Right atrium auricular region (tissue), 2 donors: ENCODE measurements at places on chromosomes 1 and 21.

- no peak for DNase-seq
Measured at GRCh38 chr21:45253180-45253579, 34.5 kb downstream of the POFUT2 start.

DNA sequence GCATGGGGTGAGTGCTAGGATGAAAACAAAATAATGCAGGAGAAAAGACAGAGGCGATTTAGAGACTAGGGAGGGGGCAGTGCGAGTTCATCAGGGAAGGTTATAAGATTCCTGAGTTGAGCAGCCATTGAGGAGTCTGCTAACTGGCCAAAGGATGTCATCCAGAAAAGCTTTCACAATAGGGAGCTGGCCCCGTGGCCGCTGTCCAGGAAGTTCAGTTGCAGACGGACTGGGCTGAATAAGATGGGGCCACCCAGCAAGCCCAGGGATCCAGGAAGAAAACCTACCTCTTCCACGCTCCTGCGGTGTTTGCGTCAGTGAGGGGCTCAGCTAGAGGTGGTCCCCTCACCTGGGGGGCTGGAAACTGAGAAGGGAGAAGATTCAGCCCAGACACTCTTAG lies 4.0 kb upstream of the PKP1 start:
- DNase-seq: no peak

GRCh38 chr1:176068256-176068655 lies 138.8 kb downstream of the COP1 start:
- no peak for DNase-seq

- DNase-seq: no peak
Measured at GRCh38 chr1:21966247-21967000, 10.4 kb upstream of the CELA3B start.

GRCh38 chr1:86926883-86927282 lies 12.4 kb downstream of the HS2ST1 start:
- no peak for DNase-seq

GRCh38 chr1:108537976-108538375 lies 21.9 kb upstream of the EEIG2 start:
- no peak for DNase-seq

GRCh38 chr1:52186449-52186848 lies 44.6 kb downstream of the ZFYVE9 start:
- no peak for DNase-seq

- DNase-seq: no peak
Measured at GRCh38 chr1:15678578-15678977, 5.5 kb upstream of the PLEKHM2 start.

DNA sequence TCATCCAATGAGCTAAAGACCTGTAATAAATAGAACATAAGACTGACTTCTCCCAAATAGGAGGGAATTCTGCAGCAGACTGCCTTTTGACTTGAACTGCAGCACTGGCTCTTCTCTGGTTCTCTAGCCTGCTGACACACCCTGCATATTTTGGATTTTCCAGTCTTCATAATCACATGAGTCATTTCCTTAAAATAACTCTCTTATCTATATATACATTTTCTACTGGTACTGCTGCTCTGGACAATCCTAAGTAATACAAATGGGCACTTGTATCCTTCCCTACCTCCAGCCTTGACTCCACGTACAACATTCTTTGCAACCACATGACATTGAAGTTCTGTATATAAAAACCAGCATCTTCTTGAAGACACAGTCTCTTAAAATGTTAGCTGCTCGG lies 429.4 kb upstream of the TMPRSS15 start:
- DNase-seq: no peak

- DNase-seq: no peak
Measured at GRCh38 chr1:152002960-152003359, 9.3 kb upstream of the S100A10 start.

GRCh38 chr1:201307231-201307630 lies 23.9 kb downstream of the PKP1 start:
- DNase-seq: no peak

GRCh38 chr1:24905355-24905978 lies 24.6 kb downstream of the RUNX3 start:
- DNase-seq: no peak

- DNase-seq: no peak
Measured at GRCh38 chr1:24641646-24642151, 1.4 kb upstream of the SRRM1 start.

- DNase-seq: no peak
Measured at GRCh38 chr1:53654216-53655210, 84.5 kb downstream of the GLIS1 start.

DNA sequence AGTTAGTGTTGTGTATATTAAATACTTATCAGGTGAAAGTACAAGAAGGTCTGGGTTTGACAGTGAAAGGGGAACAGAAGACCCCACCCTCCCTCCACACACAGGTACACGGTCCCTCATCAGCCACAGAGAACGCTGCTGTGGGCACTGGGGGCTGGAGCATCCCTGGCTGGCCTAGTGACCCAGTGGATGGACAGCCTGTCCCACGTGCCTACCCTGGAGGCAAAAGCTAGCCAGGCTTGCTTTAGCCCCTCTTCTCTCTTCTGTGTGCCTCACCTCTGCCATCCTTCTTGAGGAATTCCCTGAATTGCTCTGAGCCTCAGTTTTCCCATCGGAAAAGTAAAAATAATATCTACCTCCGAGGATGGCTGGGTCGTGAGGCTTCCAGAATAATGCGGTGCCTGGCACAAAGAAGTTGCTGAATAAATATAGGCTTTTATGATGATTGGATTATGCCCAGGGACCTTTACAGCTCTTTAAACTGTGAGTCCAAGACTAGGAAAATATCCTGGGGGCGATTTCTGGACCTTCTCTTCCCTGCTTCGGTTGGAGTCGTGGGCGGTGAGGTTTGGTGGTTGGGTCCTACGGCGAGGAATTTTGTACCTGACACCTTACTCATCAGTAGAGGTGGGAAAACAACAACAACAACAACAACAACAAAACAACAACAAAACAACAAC lies 918 bp downstream of the IFNLR1 start:
- no peak for DNase-seq

DNA sequence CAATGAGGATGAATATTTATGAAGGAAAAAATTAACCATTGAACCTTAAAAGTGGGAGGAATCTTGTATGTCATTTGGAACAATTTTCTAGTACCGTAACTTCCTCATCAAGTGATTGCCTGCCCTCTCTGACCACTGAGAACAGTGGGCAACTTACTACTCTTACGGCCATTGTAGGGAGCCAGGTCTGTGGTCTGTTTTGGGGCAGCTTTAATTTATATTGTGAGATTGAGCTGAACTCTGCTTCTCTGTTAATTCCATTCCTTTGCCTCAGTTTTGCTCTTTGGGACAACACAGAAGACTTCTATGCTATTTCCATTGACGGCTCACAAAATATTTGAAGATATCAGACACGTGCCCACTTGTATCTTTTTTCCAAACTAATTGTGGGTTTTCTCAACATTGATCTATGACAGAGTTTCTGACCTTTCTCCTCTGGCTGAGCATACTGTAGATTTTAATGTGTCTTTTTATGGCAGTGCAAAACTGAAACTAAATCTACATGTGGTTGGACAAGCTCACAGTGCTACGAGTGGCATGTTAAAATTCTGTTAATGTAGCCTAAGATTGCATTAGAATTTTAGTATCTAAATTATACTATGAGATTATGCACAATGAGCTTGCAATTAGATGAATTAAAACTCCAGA lies 27.8 kb upstream of the ZNF281 start:
- no peak for DNase-seq

- DNase-seq: no peak
Measured at GRCh38 chr1:191910245-191910644, 248.0 kb upstream of the RGS18 start.

- no peak for DNase-seq
Measured at GRCh38 chr1:248183996-248184395, 9.4 kb downstream of the OR2M2 start.

- DNase-seq: no peak
Measured at GRCh38 chr1:220702733-220703270, 12.6 kb downstream of the C1orf115 start.

DNA sequence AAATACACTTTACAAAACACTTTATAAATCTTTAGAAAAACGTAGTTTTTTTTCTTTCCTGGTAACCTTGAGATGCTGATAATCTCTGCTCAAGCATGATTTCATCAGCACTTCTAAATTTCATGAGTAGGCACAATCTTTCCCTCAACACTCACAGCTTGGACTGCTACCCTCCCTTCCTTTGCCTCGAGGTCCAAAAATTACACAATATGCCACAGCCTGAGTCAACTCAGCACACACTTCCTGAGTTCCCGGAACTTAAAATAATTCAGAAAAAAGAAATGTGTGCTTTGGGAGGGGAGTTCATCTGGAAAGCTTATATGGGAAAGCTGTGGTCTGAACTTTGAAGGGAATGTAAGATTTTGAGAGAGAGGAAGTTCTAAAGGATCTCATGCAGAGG lies 5.9 kb downstream of the CLCA2 start:
- DNase-seq: peak; percentile 68

DNA sequence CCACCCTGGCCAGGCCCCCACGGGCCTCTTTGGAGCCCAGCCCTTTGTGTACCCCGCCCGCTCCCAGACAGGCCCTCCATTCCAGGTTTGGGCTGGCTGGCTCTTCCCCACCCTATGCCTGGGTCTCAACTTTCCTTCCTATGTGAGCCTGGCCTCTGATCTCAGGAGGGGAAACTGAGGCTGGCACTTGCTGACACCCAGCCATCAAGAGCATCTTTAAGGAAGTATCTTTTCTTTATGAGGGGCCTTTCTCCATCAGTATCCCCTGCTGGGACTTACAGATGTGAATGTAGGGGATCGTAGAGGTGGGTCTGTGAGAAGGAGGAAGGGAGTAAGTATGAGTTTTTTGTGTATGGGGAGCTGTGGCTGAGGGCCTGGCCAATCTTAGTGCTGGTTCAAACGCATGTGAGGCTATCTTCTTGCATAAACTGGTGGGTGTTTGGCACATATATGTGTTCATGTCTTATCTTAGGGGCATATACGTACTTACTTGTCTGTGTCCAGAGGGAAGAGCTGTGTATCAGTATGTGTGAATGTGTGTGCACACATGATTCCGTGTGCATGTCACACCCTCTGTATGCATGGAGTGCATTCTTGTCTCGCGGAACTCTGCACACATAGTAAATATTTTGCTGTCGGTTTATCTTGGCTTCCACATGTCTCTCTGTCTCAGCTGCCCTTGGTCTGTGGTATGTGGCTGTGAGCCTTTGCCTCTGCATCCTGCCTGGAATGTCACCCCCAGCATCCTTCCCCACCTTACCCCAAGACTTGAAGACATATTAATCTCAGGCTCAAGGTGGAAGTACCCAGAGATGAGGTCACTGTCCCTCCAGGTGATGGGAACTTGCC lies 5.4 kb downstream of the NECTIN4 start:
- no peak for DNase-seq

DNA sequence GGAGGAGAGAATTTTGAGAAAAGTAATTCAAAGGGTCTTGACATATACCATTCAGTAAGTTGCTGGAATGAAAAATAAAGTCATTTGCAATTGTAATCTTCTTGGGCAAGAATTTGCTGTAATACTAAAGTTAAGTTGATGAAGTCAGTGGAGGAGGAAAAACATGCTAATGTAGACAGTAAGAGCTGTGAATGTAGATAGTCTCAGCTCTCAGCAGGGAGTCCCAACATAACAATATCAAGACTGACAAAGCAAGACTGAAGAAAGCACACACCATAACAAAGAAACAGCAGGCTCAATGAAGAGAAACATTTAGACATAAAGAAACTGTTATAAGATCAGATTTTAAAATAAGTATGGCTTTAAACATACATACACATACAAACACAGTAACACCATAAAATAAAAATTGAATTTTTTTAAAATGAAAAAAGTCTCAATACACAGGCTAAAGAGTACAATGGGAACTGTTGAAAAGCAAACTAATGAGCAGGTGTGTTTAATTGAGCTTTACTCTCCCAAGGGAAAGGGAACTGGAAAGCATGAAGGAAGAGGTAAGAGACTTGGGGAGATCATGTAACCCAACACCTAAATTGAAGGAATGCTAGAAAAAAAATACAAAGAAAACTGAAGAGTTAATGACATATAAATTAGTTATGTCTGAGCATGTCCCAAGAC lies 336.3 kb upstream of the NCAM2 start:
- no peak for DNase-seq

DNA sequence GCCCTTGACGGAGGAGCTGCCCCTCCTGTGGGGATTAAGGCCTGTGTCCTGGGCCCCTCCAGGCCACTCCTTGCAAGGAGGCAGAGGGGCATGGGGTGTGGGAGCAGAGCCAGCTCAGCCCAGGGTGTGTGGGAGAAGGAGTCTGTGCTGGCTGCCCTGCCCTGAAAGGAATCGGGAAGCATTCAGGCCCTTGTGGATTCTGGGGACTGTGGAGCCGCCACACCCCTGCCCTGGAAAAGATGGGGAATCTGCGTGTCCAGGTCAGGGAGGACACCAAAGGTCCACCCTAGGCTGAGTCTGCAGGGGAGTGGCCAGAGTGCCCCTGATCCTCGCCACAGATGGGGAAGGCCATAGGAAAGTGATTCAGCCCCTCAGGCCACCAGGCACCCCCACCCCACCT lies 16.5 kb upstream of the PRDM16 start:
- no peak for DNase-seq

DNA sequence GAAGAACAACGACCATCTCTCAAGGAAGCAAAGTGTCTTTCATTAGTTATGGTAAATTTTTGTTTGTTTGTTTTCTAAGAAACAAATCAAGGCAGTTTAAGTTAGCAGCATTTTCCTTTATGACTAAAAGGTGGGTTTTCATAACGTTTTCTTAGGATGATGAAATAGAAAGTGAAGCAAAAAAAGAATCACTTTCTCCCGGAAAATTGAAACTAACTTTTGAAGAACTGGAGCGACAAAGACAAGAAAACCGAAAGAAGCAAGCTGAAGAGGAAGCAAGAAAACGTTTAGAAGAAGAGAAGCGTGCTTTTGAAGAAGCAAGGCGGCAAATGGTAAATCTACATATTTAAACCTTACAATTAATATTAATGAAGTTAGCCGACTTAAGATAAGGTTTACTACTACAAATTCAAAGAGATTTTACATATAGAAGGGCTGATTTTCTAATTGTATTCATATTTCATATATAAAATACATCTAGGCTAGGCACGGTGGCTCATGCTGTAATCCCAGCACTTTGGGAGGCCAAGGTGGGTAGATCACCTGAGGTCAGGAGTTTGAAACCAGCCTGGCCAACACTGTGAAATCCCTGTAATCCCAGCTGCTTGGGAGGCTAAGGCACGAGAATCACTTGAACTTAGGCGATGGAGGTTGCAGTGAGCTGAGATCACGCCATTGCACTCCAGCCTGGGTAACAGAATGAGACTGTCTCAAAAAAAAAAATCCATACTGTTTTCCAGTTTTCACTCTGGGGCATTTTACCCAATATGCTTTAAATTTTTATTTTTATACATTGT lies 38.3 kb downstream of the NEXN start:
- DNase-seq: no peak

GRCh38 chr1:40636777-40637176 lies 28.7 kb downstream of the RIMS3 start:
- no peak for DNase-seq

- no peak for DNase-seq
Measured at GRCh38 chr1:229058111-229058561, 212.8 kb upstream of the RAB4A start.

DNA sequence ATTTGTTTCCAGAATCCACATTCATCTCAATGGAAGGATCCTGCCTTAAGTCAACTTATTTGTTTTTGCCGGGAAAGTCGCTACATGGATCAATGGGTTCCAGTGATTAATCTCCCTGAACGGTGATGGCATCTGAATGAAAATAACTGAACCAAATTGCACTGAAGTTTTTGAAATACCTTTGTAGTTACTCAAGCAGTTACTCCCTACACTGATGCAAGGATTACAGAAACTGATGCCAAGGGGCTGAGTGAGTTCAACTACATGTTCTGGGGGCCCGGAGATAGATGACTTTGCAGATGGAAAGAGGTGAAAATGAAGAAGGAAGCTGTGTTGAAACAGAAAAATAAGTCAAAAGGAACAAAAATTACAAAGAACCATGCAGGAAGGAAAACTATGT lies 2.6 kb downstream of the GADD45A start:
- DNase-seq: no peak
